ENCODE measurements at places on chromosomes 1 and 21.

GRCh38 chr1:217891966-217892365, 260.8 kb downstream of the SPATA17 start:
- DNase-seq: no peak

GRCh38 chr1:66761221-66761620, 9.0 kb downstream of the DYNLT5 start:
- no peak for DNase-seq

GRCh38 chr1:59788825-59789224, 25.9 kb upstream of the HOOK1 start:
- DNase-seq: no peak

DNA sequence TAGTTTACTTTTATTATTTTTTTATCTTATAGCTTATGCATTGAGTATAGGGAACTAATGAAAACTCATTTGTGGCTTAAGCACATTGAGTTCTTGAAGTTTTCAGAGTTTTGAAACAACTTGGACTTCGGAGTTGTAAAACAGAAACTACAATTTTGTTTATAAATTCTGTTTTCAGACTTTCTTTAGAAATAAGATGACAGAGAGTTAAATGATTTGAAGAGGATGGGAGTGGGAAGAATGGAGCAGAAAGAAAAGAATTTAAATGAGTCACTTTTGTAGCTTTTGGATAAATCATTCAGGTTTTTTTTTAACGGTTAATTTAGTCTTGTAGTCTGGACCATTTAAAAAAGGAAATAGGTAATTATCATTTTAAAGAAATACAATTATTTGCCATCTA, 32.3 kb downstream of the INKA2 start:
- no peak for DNase-seq

DNA sequence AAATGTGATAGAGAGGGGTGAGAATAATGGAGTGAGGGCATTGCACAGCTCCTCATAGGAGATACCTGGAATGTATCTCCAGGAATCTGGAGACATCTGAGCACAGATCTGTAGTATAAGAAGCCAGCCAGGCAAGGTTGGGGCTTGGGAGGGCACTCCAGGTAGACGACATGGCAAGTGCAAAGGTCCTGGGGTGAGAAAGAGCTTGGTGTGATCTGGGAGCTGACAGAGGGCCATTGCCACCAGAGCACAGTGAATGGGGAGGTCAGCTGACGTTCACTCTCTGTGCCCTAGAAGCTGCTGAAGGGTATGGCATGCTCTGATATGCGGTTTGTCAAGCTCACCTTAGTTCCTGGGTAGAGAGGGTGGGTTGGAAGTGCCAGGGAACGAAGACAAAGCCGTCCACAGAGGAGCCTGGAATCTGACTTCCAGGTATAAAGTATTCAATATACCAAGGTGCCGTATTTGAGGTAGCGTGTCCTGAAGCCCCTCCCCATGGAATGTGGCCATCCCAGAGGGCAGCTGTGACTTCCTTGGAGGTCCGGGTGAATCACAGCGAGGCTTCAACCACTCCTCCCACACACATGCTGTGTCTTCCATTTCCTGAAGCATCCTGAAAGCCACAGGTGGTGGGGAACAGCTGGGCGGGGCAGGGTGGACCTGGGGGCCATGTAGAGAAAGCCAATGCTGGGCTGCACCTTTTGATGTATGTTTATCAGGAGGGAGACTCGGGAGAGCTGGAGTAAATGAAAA, 182.7 kb upstream of the KLHDC7A start:
- DNase-seq: no peak

DNA sequence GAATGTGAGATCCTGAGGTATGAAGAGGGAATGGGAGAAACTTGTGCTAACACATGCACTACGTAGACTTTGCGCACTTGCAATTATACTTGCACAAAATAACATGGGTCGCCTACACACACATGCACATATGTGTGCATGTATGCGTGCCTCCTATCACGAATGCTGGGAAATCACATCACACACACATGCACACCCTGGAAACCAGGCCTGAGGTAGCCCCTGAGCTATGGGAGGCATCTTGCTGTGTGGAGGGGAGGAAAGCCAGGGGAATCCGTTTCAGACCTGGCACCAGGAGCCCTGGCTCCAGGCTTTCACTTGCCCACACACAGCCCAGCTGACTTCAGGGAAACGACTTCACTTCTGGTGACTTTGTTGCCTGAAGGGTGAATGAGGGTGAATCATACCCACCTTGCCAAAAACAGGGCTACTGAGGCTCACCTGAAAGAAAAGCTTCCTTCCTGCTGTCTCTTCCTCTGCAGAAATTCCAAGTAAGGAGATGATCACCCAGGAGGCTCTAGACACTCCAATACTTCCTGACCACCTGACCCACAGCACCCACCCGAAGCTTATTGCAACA, 136.0 kb upstream of the NGF start:
- DNase-seq: no peak

GRCh38 chr1:32316903-32317277, 19.1 kb downstream of the MARCKSL1 start:
- no peak for DNase-seq

DNA sequence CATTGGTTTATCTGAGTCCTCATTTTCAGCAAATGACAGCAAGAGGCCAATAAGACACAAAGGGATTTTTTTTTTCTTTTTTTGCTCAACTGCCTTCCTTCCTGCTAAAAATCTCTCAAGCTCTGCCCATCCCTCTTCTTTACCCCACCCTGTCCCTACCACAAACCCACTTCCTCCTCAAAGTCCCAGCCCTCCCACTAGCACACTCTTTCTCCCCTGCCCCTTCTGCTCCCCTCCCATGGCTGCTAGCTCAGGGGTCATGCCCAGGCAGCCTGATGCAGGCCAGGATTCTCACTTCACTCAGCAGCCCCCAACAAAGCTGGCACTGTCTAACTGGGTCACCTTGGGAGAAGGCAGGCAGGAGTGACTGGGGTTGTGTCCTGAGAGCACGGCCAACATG, 28.8 kb upstream of the PPP2R5A start:
- no peak for DNase-seq

- no peak for DNase-seq
Observed at GRCh38 chr1:158115126-158115525, 65.6 kb upstream of the CD1D start.

GRCh38 chr1:229066591-229066990, 204.3 kb upstream of the RAB4A start:
- no peak for DNase-seq

DNA sequence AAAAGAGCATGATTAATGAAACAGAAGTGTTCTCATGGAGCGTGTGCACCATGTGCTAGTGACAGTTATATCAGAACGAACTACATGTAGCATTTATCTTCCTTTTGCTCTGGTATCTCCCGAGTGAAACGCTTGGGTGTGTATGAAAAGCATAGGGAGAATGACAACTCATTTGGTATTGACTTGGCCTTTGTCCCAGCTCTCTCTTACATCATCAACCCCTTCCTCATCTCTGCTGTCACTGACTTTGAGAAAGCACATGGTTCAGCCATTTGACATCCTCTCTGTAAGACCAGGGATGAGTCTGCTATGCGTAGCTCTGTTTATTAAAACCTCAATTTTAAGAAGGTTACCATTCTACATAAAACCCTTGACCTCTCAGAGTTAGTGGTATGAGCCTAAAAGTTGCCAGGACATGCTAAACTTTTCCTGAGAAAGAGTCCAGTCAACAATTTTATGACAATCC, 201.0 kb downstream of the NRIP1 start:
- no peak for DNase-seq

DNA sequence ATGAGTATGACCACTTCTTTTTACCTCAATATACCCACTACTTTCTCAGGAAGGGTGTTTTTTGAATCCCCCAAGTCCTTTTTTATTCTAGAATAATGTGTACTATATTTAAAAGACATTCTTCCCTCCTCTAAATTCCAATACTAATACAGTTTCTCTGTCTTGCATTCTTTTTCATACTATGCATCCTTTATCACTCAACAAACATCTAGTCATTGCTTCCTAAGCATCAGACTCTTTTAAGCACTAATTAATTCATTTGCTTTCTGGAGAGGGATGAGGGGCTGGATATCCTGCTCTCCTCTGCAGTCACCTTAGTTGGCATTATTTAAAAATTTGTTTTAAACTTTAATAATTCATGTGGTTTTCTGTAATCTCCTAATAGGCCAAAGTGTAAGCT, 838.8 kb downstream of the KCNT2 start:
- no peak for DNase-seq

DNA sequence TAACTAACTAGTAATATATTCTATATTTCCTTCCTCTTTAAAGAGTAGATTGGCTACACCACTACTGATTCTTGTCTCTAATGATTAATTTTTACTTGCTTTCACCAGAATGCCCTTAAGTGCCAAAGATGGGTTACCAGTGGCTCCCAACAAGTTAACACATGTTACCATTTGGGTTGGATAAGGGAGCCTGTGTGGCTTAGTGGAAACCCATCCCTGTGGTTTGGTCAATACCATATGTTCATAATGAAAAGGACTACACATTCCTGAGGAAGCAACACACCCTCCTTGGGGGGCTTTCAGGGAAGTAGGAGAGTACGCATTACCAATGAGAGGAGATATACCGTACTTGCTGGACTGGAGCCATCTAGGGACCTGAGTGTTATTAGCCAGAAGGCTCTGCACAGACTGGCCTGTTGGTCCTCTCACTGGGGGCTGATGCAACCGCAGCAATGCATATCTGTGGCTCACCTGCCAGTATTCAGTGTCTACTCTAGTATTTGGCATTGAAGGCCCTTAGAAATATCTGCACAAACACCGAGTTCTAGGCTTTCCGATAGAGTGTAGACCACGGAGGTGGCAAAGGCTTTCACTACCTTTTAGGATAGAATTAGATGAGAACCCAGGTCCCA, 29.3 kb upstream of the PLXNA2 start:
- no peak for DNase-seq

GRCh38 chr1:216388558-216388957, 34.7 kb downstream of the USH2A start:
- DNase-seq: no peak

DNA sequence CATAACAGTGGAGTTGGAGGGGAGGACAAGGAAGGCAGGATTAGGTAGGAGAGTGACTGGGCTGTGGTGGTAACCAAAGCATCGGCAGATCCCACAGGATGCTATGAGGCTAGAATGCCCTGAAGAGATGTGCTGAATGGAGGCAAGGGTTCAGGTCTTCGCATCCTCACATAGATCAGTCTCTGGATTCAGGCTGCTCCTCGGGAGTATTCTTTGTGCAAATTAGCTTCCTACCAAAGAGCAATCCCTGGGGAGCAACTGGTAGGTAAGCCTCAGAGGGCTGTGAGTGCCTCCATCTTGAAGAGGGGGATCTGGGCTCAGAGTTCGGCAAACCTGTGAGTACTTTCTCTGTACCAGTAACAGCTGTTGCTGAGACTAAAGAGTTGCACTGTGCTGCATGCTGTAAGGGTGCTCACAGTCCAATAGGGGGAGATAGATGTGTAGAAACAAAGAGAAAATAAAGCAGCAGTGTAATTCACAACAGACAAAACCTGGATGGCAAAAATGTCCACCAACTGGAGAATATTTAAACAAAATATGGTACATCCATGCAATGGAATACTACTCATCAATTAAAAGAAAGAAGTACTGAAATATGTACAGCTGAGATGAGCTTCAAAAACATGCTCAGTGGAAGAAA, 322.4 kb upstream of the DEPDC1 start:
- DNase-seq: no peak

DNA sequence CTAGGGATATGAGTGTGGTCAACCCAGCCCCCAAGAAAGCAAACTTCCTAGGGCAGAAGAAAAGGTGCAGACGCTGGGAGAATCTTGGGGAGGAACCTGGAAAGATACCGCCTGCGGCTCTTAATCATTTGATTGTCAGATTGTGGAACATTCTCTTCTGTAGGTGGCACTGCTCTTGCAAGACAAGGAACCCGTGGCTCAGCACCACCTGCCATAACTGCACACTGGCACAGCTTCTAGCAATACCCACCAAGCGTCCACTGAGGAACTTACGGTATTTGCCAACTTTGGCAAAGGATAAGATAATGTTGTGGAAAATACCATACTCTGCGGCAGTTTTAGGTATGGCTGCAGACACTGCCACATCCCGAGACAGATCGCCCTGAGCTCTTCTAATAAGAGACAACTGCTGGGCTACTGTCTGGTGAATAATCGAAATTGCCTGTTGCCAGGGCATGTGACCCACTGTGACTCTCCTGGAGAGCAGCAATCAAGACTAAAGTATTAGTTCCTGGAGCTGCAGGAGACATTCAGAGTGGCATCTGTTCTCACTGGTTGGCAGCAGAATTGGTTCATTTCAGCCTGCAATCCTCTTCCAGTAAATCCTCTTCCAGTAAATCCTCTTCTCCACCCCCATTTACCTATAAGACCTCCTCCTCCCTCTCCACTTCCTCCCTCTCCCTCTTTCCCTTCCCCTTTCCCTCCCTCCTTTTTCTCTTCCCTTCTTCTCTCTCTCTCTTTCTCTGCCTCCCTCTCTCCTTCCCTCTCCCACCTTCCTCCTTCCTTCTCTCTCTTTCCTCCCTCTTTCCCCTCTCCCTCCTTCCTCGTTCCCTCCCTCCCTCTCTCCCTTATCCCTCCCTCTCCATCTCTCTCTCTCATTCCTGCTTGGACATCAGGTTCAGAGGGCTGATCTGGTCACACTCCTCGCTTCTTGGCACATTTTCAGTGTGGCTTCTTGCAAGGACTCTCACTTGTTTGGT, 49.7 kb upstream of the B3GALT5 start:
- DNase-seq: no peak

GRCh38 chr1:78177708-78178270, 132.0 kb downstream of the GIPC2 start:
- no peak for DNase-seq

- DNase-seq: no peak
Observed at GRCh38 chr1:244958593-244958992, 94.2 kb upstream of the HNRNPU start.

GRCh38 chr1:23772049-23772853, 6.0 kb upstream of the PITHD1 start:
- DNase-seq: no peak

DNA sequence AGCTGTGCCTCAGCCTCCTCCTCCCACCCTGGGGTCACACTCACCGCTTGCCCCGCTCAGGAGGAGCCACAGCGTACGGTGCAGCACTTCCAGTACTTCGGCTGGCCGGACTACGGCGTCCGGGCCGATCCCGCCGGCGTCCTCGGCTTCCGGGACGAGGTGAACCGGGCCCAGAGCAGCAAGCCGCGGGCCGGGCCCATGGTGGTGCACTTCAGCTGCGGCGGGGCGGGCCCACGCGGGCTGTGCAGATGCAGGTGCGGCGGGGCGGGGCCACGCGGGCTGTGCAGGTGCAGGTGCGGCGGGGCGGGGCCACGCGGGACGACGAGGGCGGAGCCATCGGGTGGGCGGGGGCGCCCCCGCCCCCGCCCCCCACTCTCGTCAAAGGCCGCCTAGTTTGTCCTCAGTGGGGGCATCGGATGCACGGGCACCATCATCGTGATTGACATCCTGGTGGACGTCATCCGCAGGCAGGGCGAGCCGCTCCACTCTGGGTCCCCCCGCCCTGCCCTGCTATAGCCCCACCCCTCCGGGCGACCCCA, 5.5 kb downstream of the RNF223 start:
- no peak for DNase-seq

GRCh38 chr1:22451702-22452480, at the start of gene ZBTB40:
Gene ZBTB40 (plus strand): TSS chr1:22451851. CDS start chr1:22489949, 38,098 bp downstream.
- no peak for DNase-seq

DNA sequence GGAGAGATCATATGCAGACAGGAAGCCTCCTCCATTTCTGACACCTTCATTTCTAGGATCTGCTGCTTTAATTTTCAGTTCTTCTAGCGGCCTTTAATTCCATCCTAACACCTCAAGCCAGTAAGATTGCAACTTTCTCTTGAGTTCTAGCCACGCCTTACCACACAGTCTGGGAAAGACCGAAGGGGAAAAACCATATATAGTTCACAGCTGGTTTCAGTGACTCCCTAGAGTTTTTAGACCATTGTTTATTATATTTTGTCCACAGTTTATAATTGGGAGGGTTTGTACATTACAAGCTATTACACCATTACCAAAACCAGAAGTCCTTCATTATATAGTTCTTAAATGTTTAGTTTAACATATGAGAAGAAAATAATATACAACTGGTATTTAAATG, 37.5 kb downstream of the DPH5 start:
- no peak for DNase-seq

Data from cortex of kidney (tissue), 1 donor.